Hepatocyte (in vitro differentiated cells): ENCODE measurements at places on chromosomes 12 and 14. TPM values are rescaled to one million over a fixed set of nuclear protein-coding genes. Genes with fewer than 3 reads are reported as not detected.

- no peak overlapping the region for H3K27ac ChIP-seq
- H3K27me3 ChIP-seq, result no peaks in the 10 kb centered on the region
- no peaks in the 10 kb centered on the region for H3K36me3 ChIP-seq
- H3K4me1 ChIP-seq, result no peaks in the 10 kb centered on the region
- no peak overlapping the region for H3K4me3 ChIP-seq
These were observed 86.4 kb upstream of the RTL1 start for GRCh38 chr14:100989924-100990323.

Gene PRH2
- polyA plus RNA-seq, result 0.36 TPM in 1 of 2 replicates, not detected in the other

- peak overlapping the region; percentile 6 for H3K27ac ChIP-seq
- peaks cover 29% of the 10 kb centered on the region for H3K4me1 ChIP-seq
- no peak for DNase-seq
- H3K36me3 ChIP-seq, result no peaks in the 10 kb centered on the region
- no peaks in the 10 kb centered on the region for H3K27me3 ChIP-seq
These were observed 14.4 kb upstream of the TCP11L2 start for GRCh38 chr12:106288101-106288493.

GRCh38 chr12:1503281-1503711, 91.1 kb downstream of the FBXL14 start:
- no peaks in the 10 kb centered on the region for H3K4me1 ChIP-seq
- H3K4me3 ChIP-seq, result no peak overlapping the region
- no peaks in the 10 kb centered on the region for H3K36me3 ChIP-seq
- H3K27ac ChIP-seq, result no peak overlapping the region
- H3K27me3 ChIP-seq, result no peaks in the 10 kb centered on the region

- H3K27me3 ChIP-seq, result no peaks in the 10 kb centered on the region
- peak; percentile 64 for DNase-seq
- peaks cover 34% of the 10 kb centered on the region for H3K4me1 ChIP-seq
- no peaks in the 10 kb centered on the region for H3K36me3 ChIP-seq
- no peak overlapping the region for H3K4me3 ChIP-seq
These were observed 606.9 kb downstream of the FSCB start for GRCh38 chr14:43900173-43900655.

- H3K36me3 ChIP-seq, result no peaks in the 10 kb centered on the region
- H3K4me3 ChIP-seq, result no peak overlapping the region
- H3K27ac ChIP-seq, result no peak overlapping the region
- H3K27me3 ChIP-seq, result no peaks in the 10 kb centered on the region
- H3K4me1 ChIP-seq, result no peaks in the 10 kb centered on the region
These were observed 42.0 kb upstream of the CHPT1 start for GRCh38 chr12:101655393-101655792.

GRCh38 chr12:95551305-95551704, at the start of gene USP44:
USP44 (minus strand) TSS chr12:95551476; CDS start chr12:95534256, 17,220 bp downstream.
- H3K27me3 ChIP-seq, result peaks cover 52% of the 10 kb centered on the region
- peaks cover 6% of the 10 kb centered on the region for H3K4me1 ChIP-seq
- DNase-seq, result no peak
- H3K4me3 ChIP-seq, result no peak within 1 kb of the TSS

- H3K27ac ChIP-seq, result no peak overlapping the region
- no peaks in the 10 kb centered on the region for H3K27me3 ChIP-seq
- H3K4me1 ChIP-seq, result no peaks in the 10 kb centered on the region
- H3K36me3 ChIP-seq, result no peaks in the 10 kb centered on the region
- no peak for DNase-seq
- H3K4me3 ChIP-seq, result no peak overlapping the region
These were observed 24.2 kb downstream of the OTUB2 start for GRCh38 chr14:94050231-94050880.

DNA sequence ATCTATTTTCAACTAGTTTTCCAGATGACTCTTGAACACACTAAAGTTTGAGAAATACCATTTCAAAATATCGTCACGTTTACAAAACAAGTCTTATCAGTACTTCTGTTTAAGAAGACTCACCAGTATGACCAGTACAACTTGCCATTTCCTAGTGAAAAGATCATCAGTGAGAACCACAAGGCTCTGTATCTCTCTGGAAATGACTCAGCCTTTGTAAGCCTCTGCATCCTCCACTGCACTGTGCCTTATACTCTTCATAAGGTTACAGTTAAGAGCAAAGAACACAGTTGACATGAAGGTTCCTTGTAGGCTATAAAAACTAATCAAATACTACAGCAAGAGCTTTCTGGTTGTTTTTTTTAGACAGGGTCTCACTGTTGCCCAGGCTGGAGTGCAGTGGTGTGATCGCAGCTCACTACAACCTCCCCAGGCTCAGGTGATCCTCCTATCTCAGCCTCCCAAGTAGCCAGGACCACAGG, 5.7 kb upstream of the VTI1B start:
- no peak overlapping the region for H3K4me3 ChIP-seq
- H3K27ac ChIP-seq, result peak overlapping the region; percentile 35
- H3K4me1 ChIP-seq, result no peaks in the 10 kb centered on the region
- no peaks in the 10 kb centered on the region for H3K27me3 ChIP-seq
- peaks cover 3% of the 10 kb centered on the region for H3K36me3 ChIP-seq

- H3K4me1 ChIP-seq, result no peaks in the 10 kb centered on the region
- no peak overlapping the region for H3K4me3 ChIP-seq
- no peaks in the 10 kb centered on the region for H3K36me3 ChIP-seq
- H3K27me3 ChIP-seq, result no peaks in the 10 kb centered on the region
- H3K27ac ChIP-seq, result no peak overlapping the region
These were observed 27.7 kb downstream of the C12orf56 start for GRCh38 chr12:64362721-64363305.

DNA sequence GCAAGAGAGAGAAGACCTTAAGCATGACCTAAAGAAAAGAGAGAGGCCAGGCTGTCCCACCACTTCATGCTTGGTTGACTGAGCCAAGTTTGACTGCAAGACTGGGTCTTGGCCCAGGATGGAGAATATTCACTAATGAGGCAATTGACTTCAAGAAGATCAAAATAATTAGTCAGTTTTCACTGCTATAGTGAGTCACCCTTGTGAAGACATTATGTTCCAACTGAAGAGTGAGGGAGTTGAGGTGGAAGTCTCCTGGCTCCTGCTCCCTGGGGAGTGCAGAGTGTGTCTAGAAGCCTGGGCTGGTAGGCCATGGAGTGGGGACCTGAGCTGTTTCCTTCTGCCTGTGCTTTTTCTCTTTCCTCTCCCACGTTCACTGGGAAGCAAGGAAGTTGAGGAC, 117.6 kb downstream of the CACNA1C start:
- DNase-seq, result no peak
- H3K27me3 ChIP-seq, result no peaks in the 10 kb centered on the region
- no peak overlapping the region for H3K4me3 ChIP-seq
- H3K4me1 ChIP-seq, result peaks cover 21% of the 10 kb centered on the region
- peak overlapping the region; percentile 90 for H3K27ac ChIP-seq

- H3K4me3 ChIP-seq, result no peak overlapping the region
- H3K4me1 ChIP-seq, result peaks cover 3% of the 10 kb centered on the region
- H3K36me3 ChIP-seq, result no peaks in the 10 kb centered on the region
- no peaks in the 10 kb centered on the region for H3K27me3 ChIP-seq
These were observed 107.1 kb downstream of the LGMN start for GRCh38 chr14:92641306-92641705.

GRCh38 chr12:59973515-59973914, 377.7 kb downstream of the SLC16A7 start:
- H3K27ac ChIP-seq, result no peak overlapping the region
- H3K4me1 ChIP-seq, result no peaks in the 10 kb centered on the region
- no peaks in the 10 kb centered on the region for H3K27me3 ChIP-seq
- no peak for DNase-seq
- H3K36me3 ChIP-seq, result no peaks in the 10 kb centered on the region

Gene TSPAN9
- polyA plus RNA-seq, result 16.6 and 19.8 TPM in 2 replicates

Gene FAM234B
- 0.66 and 0.85 TPM in 2 replicates for polyA plus RNA-seq

DNA sequence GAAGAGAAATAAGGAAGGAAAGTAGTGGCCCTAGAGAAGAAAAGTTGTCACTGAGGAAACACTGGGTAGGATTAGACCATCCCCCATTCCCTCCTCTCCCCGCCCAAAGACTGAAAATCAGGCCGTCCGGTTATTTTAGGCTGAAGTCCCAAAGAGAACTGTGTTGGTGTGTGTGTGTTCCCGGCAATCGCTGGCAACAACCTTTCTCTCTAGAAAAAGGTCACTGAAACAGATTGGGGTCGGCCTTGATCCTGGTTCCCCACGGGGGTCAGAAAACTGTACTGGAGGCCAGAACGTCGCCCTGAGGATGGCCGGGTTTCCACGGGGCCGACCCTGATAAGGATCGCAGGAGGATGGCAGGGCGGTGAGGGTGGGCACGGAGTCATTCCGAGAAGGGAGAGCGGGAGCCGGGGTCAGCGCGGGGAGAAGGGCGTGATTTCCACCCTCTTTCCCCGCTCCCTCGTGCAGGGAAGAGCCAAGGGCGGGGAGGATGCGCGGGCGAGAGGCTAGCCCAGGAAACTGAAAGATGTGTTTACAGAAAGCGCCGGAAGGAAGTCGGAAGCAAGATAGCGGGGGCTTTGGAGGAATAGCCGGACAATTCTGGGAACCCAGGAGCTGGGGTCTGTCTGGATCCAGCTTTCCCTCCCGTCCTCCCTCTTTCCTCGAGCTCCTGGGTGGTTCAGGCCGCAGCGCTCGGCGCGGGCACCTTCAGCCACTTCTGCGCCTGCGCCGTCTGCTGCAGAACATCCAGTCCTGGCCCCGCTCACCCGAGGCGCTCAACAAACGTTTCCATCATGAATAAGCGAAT, 25.3 kb upstream of the SPTLC2 start:
- no peaks in the 10 kb centered on the region for H3K27me3 ChIP-seq
- H3K36me3 ChIP-seq, result no peaks in the 10 kb centered on the region
- H3K27ac ChIP-seq, result no peak overlapping the region
- no peak for DNase-seq
- H3K4me1 ChIP-seq, result peaks cover 3% of the 10 kb centered on the region

- H3K4me1 ChIP-seq, result no peaks in the 10 kb centered on the region
- no peaks in the 10 kb centered on the region for H3K27me3 ChIP-seq
- no peaks in the 10 kb centered on the region for H3K36me3 ChIP-seq
- DNase-seq, result no peak
- peak overlapping the region; percentile 92 for H3K27ac ChIP-seq
These were observed 830 bp upstream of the MIS18BP1 start for GRCh38 chr14:45253754-45254310.

GRCh38 chr14:67357969-67358354, 1.6 kb downstream of the ATP6V1D start:
- H3K4me3 ChIP-seq, result peak overlapping the region; percentile 40
- H3K27me3 ChIP-seq, result no peaks in the 10 kb centered on the region
- DNase-seq, result peak; percentile 13
- H3K27ac ChIP-seq, result peak overlapping the region; percentile 90
- peaks cover 30% of the 10 kb centered on the region for H3K4me1 ChIP-seq
- H3K36me3 ChIP-seq, result no peaks in the 10 kb centered on the region

GRCh38 chr14:23063601-23064000, 6.3 kb upstream of the CDH24 start:
- DNase-seq, result no peak
- H3K4me3 ChIP-seq, result no peak overlapping the region
